ENCODE measurements at places on chromosomes 2 and 18.

DNA sequence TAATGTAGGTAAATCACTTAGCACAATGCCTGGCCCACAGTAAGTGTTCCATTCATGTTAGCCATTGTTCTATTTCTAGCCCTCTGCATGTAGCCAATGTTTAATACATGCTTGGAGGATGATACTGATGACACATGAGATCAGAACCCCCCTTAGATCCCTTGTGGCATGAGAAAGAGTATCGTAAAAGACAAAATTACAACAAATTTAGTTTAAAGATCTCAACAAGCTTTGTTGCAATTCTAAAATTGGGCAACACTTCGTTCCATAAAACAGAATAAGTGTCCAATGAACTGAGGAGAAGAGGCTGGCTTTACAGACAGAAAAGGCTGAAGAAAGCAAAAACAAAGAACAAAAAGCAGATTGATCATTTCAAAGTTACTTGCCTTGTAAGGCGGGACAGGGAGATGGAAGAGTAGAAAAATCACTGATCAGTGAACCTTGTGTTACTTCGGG lies 148.7 kb upstream of the SLC1A4 start:
- no peak for DNase-seq

DNA sequence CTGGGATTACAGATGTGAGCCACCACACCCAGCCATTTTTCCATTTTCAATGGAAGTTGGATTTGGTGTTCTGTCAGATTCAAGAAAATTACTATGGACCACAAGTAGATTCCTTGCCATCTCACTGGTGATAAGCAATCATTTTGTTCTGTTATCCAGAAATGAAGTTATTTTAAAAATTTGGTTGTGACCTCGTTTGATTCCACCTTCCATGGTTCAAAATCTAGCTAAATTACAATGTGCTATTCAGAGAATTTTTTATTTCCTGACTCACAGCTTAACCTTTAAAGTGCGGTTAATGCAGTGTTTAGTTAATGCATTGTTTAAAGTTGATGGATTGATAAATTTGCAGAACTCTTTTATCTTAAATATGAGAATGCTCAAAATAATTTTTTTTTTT lies 243.2 kb upstream of the BOD1L2 start:
- no peak for DNase-seq

DNA sequence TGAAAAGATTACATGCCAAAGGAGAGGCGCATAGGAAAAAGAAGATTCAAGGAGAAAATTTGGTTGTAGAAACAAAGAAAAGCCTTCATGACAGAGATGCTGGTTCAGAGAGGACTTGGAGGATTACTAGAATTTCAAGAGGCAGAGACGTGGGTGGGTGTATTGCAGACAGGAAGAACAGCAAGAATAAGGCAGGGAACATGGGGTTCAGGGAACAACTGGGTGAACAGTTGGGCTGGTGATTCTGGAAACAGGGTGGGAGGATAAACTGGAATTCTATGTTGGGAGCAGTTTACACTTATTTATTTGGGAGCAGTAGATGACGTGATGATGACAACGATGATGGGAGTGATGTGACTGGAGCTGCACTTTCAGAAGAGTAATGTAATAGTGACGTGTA lies 18.4 kb upstream of the GMCL1 start:
- no peak for DNase-seq

DNA sequence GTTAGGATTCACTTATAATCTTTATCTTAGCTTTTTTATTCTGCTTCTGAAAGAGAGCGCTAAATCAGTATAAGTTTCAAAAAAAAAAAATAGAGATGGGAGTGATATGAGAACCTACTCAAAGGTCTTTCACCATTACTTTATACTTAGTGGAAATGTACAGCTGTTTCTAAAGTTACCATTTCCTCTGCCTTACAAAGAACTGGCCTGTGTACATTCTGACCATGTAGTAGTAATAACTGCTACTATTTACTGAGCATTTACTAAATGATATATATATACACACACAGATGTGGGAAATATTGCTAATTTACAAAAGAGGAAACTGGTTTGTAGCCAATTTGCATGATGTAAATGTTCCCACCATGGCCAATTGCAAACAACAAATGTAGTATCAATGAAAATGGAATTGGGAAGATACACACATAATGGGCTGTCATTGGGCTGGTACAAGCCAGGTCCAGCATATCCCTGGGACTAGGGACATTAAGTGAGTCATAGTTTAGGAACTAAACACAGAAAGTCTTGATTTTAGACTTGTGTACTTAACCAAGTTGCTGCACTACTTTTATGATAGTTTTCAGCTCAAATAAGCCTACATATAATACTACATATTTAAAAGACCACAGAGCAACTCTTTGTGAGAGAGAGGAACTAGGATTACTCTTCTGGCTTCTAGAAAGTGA lies 67.1 kb downstream of the DYNC1I2 start:
- DNase-seq, result no peak

DNA sequence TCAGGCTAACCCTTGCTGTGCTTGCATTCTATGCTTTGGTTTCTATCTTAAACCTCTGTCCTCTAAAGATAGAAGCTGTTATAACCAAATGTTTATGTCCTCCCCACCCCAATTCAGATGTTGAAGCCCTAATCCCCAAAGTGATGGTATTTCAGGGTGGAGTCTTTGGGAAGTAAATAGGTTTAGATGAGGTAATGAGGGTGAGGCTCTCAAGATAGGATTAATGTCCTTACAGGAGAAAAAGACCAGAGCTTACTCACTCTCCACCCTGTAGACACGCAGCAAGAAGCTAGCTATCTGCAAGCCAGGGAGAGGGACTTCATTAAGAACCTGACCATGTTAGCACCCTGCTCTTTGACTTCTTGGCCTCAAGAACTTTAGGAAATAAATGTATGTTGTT lies 362.5 kb downstream of the ERBB4 start:
- DNase-seq, result no peak

Data from RWPE1 (cell line).